ENCODE measurements at places on chromosomes 16 and 17.

- DNase-seq: no peak
These were observed 1.5 kb downstream of the MRC2 start for GRCh38 chr17:62628831-62629555.

DNA sequence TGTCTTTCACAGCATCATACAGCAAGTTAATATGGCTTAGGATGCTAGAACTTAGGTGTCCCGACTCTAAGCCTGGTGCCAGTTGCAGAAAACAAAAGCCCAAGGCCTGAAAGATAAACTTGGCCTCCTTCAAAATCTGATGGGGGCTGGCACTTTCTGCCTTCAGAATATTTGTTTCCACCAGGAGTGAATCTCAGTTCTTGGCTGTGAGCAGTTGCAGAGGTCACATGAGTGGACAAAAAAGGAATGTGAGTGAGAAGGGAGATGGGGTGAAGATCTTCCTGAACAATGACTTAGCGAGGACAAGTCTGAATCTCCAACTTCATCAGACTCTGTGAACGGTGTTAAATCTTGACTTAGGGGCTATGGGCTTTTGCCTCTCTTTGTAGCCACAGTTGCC, 46.6 kb downstream of the HOXB1 start:
- DNase-seq: no peak

DNA sequence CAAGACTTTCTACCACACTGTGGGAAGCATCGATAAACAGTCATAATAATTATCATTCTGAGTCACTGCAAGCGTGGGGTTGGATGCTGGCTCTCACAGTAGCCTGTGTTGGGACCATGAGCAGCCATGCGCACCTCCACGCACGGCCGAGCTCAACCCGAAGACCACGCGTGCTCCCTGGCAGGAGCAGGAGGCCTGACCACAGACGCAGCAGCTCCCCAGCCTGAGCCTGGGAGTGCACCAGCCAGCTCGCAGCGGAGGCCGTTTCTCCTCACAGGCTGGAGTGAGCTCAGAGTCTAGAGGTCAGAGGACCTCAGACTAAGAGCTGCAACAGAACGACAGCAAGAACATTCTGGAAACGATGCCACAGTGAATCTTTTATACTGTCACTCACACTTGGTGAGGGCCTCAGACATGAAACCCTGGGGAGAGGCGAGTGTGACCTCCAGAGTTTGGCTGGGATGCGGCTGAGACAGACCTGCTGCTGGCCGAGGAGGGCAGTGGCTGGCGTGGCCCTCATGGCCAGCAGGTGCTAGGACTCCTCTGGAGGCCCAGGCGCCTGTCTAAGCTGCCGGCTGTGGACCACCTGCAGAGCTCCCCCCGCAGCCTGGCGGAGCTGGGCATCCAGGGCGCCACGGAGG, 6.0 kb downstream of the NDUFAF8 start:
- DNase-seq: no peak

DNA sequence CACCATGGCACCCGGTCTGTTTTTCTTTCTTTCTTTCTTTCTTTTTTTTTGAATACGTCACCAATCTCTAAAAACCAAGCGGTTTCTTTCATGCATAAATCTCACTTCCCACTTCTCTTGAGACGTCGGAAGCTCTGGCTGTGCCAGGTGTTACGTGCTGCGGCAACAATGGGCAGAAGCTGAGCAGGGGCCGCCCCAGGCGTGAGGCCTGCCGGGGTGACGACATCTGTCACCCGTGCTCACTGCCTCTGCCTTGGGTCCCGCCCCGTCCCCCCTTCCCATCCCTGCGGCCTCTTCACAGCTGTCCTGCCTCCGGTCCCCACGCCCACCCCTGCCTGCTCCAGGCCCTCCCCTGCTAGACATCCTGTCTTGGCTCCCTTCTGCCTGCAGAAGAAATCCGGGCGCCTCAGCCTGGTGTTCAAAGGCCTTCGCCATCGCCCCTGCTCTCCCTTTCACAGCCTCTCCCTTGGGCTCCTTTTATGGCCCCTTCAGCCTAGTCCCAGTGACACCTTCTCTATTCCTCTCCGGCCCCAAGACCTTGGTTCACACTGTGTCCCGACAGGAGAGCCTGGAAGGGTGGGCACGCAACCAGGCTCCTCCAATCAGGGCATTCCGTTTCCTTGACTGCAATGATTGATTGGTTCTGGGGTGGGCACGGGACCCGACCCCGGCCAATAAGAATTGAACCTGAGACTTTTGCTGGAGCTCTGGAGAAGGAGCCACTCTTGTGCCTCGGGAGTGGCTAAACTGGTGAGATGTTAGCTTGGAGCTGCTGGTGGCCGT, 4.8 kb downstream of the P2RX1 start:
- no peak for DNase-seq

DNA sequence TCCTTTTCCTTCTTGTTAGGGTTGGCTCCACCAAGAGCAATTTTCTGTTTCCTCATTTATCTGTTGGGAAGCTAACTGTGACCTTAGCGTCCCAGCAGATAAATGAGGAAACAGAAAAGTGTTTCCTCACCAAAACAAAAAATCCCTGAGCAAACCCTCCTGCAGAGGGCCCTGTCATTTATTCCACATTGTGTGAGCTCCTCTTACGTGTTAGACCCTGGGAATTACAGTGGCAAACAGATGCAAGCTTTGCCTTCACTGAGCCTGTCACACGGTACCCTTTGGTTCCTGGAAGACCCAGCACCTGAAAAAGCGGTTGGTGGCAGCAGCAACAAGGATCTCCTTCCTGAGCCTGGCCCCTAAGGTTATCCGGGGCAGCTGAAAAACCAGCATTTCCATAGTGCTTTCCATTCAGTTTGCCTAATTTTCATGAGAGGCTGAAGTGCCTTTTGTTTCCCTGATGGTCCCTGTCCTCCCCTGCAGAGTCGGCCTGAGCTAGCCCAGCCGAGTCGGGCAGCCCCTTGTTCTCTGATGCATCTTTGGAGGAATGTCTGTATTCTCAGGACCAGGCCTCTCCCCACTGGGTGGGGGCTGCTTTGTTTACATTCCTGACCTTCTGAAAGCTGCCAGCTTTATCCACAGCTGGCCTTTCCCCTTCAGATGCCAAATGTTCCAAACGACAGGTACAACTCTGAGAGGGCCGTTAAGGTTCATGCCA, 34.7 kb downstream of the YPEL2 start:
- DNase-seq: no peak

- no peak for DNase-seq
These were observed 398.1 kb downstream of the KCNJ18 start for GRCh38 chr17:22090263-22090935.

DNA sequence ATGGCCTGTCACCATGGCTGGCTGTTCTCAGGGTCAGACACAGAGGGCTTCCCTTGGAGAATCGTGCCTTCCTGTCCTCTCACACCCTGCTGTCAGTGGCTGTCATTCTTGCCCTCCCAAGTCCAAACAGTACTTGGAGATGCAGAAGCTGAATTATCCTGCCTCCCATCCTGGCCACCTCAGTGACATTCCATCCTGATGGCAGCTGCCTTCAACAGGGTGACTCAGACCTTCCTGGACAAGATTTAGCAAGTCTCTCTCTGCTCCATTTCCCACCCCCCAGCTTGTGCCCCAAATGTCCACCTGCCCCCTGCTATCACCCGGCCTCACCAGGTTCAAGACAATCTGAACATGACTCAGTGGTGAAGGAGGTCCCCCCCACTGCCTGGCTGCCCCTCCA, 4.8 kb upstream of the KRT36 start:
- DNase-seq: no peak

DNA sequence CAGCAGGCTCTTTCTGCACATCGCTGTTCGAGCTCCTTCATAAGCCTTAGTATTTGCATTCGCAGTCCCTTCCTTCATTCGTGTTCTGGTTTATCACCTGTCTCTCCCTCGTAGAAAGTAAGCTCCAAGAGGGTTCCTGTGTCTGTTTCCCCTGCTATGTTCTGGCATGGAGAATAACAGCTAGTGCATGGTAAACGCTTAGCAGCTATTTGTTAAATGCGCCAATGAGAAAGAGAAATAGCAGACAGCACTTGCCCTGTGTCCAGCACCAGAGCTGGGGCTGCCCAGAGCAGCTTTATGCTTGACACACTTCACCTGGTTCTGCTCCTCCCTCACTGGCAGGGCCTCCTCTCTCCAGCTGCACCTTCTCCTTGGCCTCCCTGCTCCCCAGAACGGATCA, 5.5 kb downstream of the ZNF688 start:
- DNase-seq: no peak

- no peak for DNase-seq
These were observed 18.8 kb downstream of the FOXF1 start for GRCh38 chr16:86529160-86529559.

GRCh38 chr16:1450218-1450617, 5.9 kb upstream of the CCDC154 start:
- DNase-seq: no peak

DNA sequence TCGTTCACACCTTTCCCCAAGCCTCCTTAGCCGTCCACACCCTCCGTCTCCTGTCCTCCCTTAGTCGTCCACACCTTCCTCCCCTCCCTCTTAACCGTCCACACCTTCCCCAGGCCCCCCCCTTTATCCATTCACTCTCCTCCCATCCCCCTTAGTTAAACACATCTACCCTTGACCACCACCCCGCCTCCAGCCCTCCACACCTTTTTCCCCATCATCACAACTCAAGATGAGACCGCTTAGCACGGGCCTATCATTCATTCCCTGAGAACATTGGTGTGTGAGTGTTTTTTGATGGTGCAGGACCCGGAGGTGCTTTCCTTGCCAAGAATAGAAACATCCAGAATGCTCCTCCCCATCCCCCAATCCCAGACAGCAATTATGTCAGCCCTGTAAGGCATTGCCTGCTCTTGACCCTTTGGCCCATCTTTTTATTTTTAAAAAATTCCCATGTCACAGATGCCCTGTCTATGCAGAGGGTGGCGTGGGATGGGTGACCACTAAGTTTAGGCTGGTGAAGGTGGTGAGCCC, 1.4 kb downstream of the TENT4B start:
- no peak for DNase-seq

DNA sequence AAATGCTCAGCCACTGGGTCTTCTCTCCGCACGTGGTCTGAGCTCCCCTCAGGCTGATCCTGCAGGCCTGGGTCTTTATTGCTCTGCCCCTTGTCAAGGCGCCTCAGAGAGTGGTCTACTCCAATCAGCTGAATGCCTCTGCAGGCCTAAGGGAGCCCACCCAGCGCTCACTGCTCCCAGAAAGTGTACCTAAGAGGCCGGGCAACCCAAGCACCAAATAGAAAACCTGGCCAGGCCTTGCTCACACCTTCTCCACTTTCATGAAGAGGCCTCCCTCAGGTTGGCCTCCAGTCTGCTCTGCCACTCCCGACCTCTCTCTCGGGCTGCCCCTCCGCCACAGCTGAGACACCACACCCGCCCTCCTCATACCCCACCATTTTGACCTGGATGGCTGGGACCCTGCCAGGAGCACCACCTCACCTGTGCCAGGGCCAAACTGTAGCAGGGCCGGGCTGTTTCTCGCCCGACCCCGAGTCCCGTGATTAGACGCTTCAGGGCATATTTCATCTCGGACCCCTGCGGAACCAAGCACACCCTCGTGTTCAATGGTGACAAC, 665 bp downstream of the MYBBP1A start:
- DNase-seq: no peak

DNA sequence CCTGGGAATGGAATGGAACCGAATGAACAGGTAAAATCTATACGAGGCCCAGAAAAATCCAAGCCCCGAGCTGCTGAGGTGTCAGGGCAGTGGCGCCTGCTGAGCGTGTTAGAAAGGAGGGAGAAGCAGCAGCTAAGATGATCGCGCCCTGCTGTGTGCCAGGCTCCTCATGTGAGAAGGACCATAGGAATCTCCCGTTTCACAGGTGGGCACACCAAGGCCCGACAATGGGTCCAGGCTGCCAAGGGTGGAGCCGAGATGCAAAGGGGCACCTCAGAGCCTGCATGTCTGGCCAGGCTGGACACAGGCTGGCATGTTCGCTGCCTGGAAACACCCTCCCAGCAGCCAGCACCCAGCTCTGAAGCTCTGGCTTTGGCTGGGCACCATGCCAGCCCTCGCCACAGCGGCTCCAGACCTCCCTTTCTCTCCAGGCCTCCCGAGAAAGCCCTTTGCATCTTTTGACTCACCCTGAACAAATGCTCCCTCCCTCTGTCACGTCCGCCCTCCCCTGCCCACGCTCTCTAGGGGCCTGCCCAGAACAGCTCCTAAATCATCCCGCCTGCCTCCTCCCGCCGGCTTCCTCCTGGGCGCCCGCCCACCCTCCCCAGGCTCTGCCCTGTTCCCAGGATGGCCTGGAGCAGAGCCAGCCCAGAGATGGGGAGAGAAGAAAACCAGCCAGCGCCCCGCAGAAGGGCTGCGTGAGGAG, 217.8 kb upstream of the GSE1 start:
- peak; percentile 92 for DNase-seq
